Motor neuron (in vitro differentiated cells): ENCODE measurements at places on chromosomes 13 and 19. TPM values are rescaled to one million over a fixed set of nuclear protein-coding genes. Genes with fewer than 3 reads are reported as not detected.

DNA sequence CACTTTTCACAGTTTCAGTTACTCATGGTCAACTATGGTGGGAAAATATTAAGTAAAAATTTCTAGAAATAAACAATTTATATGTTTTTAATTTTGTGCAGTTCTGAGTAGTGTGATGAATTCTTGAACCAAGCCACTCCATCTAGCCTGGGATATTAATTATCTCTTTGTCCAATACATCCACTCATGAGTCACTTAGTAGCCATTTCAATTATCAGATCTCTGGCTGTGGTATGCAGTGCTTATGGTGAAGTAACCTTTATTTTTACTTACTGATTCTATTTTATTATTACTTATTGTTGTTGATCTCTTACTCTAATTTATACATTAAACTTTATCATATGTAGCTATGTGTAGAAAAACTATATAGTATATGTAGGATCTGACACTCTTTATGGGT is 128.9 kb upstream of the KLHL1 start:
- ATAC-seq: no peak

Gene SLC25A23
- 25.3 and 28.5 TPM in 2 replicates for total RNA-seq

GRCh38 chr13:84430015-84430414 is 547.7 kb upstream of the SLITRK1 start:
- no peak for ATAC-seq

- no peak for ATAC-seq
Observed at GRCh38 chr13:110046811-110047210, 260.1 kb downstream of the COL4A1 start.

DNA sequence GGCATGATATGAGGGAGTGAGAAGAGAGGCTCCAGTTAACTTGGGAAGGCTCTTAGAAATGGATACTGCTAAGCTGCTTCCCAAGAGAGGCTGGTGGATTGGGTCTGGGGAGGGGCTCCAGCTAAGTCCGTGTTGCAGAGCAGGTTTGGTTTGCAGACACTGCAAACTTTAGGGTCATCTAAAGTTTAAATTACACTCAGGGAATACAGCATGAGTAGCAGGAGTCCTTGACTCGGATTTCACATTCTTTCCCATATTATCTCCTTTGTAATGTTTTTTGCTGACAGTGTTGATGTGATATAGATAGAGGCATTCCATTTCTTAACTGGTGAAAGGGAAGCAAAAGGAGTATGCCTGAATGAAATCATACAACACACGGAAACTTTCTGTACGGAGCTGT is 31.9 kb downstream of the SGCG start:
- no peak for ATAC-seq

DNA sequence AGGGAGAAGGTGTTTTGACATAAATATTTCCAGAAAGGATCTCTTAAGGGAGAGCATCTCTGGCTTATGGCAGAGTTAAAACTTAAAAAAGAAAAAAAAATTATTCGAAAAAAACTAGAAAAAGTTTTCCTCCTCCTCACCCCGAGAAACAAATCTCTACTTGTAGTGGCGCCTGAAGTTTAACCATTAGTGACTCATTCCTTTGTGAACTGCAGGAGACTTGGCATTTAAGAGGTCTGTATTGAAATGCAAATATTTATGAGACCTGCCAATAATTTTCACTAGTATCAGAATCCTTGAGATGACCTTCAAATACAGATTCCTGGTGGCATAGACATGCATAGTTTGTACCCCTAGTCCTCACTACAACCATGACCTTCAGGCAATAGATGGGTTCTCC is 64.9 kb upstream of the MED4 start:
- peak; percentile 19 for ATAC-seq

- ATAC-seq: no peak
Observed at GRCh38 chr13:40440990-40441820, 225.2 kb downstream of the FOXO1 start.

Gene FDX2
- 37.8 and 38.7 TPM in 2 replicates for total RNA-seq

DNA sequence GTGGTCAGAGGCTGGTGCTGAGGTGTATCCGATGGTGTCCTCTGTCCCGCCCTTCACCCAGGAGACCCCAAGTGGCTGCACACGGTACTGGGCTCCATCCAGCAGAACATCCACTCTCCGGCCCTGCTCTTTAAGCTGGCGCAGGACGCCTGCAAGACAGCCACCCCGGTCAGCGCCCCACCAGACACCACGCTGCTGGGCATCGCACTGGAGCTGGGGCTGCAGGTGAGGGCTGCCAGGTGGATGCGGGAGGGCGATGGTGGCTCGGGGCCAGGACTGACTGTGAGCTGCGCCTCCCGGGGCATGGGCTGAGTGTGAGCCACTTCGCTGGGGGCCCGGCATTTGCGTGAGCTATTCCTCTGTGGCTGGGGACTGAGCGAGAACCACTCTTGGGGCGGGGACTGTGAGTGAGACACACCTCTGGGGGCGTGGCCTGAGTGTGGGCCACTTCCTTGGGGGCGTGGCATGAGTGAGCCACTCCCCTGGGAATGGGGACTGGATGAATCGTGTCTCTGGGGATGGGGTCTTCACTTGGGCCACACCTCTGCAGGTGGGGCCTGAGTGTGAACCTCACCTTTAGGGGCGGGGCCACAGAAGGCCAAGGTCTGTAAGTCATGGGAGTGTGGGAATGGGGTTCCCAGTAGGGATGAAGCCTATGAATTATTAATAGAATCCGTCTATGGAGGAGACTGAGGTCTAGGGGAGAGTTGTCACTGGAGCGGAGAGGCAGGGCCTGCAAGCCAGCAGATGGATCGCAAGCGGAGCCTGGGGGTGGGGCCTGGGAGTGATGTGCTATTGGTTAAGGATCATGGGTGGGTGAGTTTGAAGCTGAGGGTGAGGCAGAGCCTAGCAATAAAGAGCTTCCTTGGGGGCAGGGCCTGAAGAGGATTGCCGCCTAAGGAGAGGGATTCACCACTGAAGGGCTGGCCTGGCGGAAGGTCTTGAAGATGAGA is 30.5 kb downstream of the ZSWIM4 start:
- no peak for ATAC-seq

Gene BRME1
- 4.6 and 4.7 TPM in 2 replicates for total RNA-seq

DNA sequence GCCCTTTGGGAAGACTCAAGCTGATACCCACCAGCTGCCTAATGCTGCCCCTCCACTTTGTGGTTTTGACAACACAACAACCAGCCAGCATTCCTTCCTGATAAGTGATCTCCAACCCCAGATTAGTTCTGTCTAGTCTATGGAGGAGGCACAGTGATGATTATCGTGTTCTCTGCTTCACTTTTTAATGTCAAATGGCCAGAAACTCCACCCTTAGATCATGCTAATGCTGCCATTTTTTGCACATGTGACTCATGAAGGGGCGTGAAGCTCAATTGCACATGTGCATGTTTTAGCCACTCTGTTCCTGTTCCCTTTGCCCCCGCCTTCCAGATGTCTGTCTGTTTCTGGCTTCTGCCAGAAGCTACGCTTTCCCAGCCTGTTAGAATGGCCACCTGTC is 199.8 kb downstream of the COG6 start:
- peak; percentile 98 for ATAC-seq

- ATAC-seq: peak; percentile 5
Observed at GRCh38 chr19:18999896-19000620, 33.3 kb downstream of the SUGP2 start.

GRCh38 chr13:98105929-98106336 is 37.0 kb upstream of the FARP1 start:
- ATAC-seq: no peak

- peak; percentile 25 for ATAC-seq
Observed at GRCh38 chr13:94079876-94080275, 399.6 kb downstream of the DCT start.

DNA sequence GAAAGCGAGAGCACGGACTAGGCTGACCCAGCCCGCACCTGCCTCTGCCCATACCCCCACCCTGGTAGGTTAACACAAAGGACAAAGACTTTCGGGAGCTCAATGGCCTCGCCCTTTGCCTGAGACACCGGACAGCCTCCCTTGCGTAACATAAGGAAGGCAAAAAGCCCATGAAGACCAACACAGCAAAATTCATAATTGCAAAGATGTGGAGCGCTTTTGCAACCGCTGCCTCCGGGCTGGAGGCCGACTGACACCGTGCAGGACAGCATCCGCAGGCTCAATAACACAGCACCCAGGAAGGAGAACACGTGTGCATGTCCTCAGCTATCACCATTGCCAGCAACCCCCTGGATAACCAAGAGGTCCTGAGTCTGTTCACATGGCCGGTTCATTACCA is 15.4 kb downstream of the LILRA1 start:
- ATAC-seq: no peak

- ATAC-seq: no peak
Observed at GRCh38 chr19:40804783-40805242, 5.8 kb downstream of the EGLN2 start.

DNA sequence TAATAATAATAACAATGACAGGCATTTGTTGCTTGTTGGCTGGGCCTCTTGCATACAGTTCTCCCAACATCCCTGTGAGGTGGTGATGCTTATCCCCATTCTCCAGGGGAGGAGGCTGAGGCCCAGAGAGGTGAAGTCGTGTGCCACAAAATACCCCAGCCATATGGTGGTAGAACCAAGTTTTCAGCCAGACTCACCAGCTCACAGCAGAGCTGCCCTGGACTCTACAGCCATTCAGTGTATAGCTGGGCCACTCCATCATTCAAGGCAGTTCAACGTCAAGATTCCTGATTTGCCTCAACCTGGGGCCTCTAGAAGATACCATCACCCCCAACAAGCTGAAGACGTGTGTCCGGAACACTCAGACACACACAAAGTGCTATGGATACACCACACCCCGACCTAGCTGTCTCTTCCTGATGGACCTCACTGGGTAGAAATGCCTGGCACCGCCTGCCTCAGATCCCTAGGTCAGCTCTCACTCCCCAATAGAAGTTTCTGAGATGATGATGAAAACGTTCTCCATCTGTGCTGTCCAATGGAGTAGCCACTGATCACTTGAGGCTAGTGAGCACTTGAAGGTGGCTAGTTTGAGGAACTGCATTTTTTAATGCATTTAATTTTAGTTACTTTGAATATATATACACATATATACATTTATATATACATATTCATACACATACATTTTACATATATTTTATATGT is 4.3 kb upstream of the CEACAM19 start:
- no peak for ATAC-seq

- ATAC-seq: no peak
Observed at GRCh38 chr19:44668985-44669764, 2.1 kb upstream of the CEACAM19 start.

DNA sequence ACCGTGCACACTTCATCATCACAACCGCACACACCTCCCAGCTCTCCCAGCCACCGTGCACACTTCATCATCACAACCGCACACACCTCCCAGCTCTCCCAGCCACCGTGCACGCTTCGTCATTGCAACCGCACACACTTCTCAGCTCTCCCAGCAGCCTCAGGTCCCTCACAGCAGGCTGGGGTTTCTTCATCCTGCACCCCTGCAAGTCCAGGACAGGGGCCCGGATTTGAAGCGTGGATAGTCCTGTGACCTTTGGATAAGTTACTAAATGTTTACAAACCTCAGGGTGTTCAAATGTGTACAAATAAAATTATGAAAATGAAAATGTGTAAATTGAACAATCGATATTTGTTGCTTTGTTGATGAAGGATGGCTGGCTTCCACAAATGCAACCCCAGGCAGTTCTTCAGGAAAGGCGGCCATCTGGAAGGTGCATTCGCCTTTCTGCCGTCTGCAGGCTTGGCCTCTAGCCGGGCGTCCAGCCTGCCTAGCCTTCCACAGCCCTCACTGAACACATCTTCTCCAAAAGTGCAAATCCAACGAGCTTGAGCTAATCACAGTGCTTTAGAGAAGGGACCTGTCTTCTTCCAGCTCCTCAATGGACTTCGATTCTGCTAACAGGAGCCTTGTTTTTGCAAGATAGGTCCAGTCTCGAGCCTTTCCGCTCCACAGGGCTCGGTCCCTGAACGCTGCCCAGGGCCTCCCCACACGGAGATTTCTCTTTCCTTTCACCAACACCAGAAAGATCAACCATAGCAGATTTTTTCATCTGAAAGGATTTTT is 74.2 kb downstream of the SPACA7 start:
- peak; percentile 58 for ATAC-seq

DNA sequence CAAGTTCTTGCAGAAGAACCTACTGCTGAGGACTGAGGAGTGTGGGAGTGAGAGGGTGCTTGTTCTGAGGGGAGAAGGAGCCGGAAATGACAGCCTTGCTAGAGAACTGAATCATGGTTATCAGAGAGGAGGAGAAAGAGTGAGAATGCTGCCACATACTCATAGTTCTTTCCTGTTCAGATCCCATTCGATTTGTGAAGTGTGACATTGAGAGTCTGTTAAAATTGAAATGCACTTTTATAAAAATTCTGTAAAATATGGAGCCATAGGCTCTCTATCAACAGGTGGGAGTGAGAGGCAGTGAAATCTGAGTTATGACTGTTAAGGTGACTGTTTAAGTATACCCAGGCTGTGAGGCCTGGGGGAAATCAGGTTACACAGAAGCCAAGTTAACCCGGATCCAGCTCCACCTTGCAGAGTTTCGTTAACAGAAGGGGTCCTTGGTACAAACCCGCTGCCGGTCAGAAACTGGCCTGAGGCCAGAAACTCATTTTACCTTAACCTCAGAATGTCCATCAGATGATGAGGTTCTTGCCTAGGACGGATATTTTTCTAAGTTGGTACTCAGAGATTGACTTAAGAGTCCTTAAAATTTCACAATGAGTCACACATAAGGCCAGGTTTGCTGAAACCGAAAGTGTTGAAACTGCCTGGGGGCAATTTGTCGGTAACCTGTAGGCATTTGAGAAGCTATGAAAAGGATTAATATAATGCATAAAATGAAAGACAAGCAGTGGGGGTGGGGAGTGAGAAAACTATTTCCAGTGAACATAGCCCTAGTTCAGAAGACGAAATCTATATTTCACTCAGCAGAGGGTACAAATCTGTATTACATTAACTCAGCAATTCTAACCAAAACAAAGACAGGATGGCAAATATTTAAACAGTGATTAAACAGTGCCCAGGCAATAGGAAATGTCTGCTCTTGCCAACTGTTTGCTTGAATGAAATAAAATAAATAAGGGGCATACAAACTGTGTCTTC is 350.5 kb downstream of the KCNRG start:
- ATAC-seq: no peak

- no peak for ATAC-seq
Observed at GRCh38 chr13:30093236-30093635, 214.1 kb downstream of the KATNAL1 start.

- no peak for ATAC-seq
Observed at GRCh38 chr19:4414144-4414799, 11.8 kb downstream of the CHAF1A start.

DNA sequence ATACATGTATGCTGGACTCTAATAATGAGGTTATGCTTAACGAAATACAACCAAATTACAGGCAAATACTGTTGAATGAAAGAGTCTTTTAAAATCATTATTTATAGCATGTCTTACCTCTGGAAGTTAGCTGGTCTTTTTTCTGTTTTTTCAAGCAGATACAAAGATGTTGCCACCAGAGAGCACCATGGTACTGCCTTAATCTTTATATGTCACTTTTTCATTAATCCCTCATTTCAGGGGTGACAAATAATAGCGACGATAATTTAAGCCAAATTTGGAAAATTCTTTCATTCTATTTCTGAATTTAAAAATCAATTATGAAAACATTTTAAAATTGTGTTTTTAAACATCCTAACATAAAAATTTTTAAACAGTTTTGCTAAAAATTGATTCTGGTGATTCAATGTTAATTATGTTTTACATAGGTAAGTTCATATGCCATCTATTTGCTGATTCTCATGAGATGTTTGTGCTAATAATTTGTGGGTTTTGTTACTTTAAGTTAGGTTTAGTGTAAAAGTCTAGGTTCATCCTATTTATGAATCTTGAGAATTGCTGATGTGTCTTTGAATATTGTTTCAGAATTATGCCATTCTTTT is 379.3 kb upstream of the SGCG start:
- no peak for ATAC-seq

Gene ZFP82
- total RNA-seq: 9.6 and 10.0 TPM in 2 replicates

GRCh38 chr13:30796132-30796572 is 60.8 kb downstream of the ALOX5AP start:
- no peak for ATAC-seq

Gene ZNF571
- 3.0 and 5.4 TPM in 2 replicates for total RNA-seq
